ENCODE measurements at places on chromosomes 12 and 14. TPM values are rescaled to one million over a fixed set of nuclear protein-coding genes. Genes with fewer than 3 reads are reported as not detected.

SYT1 gene
- not detected for total RNA-seq

INSM2 gene
- not detected for total RNA-seq

- H3K4me3 ChIP-seq, result no peak overlapping the region
- peaks cover 6% of the 10 kb centered on the region for H3K4me1 ChIP-seq
- H3K27me3 ChIP-seq, result no peaks in the 10 kb centered on the region
- no peak for DNase-seq
- H3K36me3 ChIP-seq, result no peaks in the 10 kb centered on the region
- no peak overlapping the region for H3K27ac ChIP-seq
Measured at GRCh38 chr12:8886502-8887284, 27.6 kb upstream of the PHC1 start.

- DNase-seq, result no peak
- no peaks in the 10 kb centered on the region for H3K27me3 ChIP-seq
- H3K27ac ChIP-seq, result no peak overlapping the region
Measured at GRCh38 chr12:24118668-24119067, 169.2 kb upstream of the SOX5 start.

DNA sequence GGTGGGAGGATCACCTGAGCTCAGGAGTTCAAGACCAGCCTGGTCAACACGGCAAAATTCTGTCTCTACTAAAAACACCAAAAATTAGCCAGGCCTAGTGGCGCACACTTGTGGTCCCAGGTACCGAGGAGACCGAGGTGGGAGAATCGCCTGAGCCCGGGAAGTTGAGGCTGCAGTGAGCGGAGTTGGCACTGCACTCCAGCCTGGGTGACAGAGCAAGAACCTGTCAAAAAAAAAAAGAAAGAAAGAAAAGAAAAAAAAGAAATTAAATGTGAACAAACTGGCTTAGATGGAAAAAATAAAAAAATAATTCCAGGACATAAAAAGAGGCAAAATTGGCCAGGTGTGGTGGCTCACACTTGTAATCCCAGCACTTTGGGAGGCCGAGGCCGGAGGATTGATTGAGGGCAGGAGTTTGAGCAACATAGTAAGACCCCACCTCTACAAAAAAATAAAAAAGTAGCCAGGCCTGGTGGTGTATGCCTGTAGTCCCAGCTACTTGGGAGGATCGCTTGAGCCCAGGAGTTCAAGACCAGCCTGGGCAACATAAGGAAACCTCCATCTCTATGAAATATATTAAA lies 3.5 kb downstream of the TMEM119 start:
- no peaks in the 10 kb centered on the region for H3K27me3 ChIP-seq
- no peaks in the 10 kb centered on the region for H3K36me3 ChIP-seq
- DNase-seq, result no peak
- no peak overlapping the region for H3K27ac ChIP-seq

DNA sequence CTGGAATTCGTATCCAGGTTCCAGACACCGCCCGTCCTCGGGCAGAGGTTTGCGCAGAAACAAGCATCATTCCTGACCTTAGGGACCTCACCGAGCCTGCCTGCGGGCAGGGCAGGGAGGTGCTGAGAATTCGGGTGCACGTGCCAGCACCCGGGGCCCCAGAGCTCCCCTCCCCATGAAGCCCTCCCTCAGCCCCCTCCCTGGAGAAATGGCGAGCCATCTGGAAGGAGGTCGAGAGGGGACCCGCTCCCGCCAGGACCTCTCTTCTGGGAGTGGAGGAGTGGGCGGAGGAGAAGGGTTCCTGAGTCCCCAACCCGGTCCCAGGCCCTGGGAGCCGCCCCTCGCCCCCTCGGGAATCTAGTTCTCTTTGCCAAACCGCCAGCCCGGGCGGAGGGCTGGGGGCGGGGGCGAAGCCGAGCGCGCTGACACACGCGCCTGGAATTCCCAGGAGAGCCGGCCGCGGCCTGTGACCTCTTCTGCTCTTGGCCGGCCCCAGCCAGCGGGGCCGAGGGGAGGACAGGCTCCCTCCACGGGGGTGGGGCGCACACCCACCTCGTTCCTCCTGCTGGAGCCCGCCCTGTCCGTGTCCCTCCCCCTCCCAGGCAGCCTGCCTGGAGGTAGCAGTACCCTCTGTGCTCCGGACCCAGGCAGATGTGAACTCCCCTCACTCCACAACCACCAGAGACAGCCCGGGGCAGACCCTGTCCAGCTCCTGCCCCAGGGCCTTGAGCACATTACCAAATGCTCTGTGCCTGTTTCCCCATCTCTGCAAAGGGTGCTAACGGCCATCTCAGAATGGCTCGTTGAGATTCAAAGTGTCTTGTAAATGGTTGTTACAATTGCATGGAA lies 23.0 kb upstream of the GPR132 start:
- peak overlapping the region; percentile 63 for H3K4me3 ChIP-seq
- H3K27ac ChIP-seq, result no peak overlapping the region
- no peak for DNase-seq

DNA sequence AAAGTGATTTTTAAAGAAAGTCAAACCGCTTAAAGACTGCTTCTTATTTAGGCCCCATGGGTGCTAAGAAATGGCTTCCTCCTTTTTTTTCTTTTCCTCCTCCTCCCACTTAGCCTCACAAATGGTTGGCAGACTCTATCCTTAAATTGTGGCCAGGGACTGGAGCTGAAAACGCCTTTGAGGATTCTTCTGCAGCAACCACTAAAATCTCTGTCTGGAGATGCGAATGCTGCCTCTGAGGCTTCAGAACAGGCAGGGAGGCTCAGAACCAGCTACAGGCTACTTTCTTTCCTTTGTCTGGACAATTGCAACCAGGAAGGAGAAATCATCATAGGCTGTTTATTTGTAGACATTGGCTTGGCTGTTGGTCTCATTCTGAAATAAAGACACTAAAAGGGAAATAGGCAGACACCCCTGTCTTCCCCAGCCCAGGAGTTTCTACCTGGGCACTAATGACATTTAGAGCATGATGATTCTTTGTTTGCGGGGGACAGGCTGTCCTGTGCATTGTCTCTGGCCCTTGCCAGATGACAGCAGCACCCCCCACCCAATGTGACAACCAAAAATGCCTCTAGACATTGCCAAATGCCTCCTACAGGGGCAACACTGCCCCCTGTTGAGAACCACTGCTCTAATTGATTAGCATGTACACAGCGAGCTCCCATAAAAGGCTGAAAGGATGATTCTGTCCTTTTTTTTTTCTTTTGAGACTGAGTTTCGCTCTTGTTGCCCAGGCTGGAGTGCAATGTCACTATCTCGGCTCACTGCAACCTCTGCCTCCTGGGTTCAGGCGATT lies 50.3 kb downstream of the MAP1LC3B2 start:
- no peak overlapping the region for H3K4me3 ChIP-seq
- no peaks in the 10 kb centered on the region for H3K27me3 ChIP-seq
- H3K4me1 ChIP-seq, result peaks cover 3% of the 10 kb centered on the region
- peak; percentile 13 for DNase-seq
- no peaks in the 10 kb centered on the region for H3K36me3 ChIP-seq

DNA sequence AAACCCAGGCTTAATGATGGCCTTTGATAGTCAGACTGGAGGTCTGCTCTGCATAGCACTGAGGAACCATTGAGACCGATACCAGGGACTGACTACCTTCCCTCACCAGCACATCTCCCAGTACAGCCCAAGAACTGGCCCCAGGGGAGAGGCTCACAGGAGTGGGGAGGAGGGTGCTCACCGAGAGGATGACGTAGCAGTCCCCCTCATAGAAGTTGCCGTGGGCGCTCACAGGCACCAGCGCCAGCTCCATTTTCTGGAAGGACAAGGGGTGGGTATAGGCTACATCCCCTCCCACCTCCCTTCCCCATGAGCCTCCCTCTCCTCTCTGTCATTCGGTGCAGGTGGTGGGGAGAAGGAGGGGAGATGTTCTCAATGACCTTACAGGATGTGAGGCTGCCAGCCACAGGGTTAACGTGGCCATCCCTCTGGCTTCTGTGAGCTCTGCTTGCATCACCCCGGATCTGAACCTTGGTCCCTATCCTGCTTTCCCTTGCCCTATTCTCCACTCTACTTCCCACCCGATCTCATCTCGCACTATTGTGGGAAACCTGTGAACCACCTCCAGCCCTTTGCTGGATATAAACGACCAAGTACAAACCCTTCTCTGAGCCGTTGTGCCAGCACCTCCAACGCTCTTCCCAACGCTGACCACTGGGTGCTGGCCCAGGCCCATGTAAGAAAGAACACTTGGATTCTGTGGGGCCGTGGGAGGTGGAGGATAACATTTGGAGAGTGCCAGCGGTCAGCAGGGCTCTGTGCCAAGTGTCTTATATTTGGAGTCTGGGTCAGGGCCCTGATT lies 4.4 kb downstream of the AVIL start:
- peaks cover 3% of the 10 kb centered on the region for H3K36me3 ChIP-seq
- H3K4me1 ChIP-seq, result no peaks in the 10 kb centered on the region
- no peaks in the 10 kb centered on the region for H3K27me3 ChIP-seq
- no peak overlapping the region for H3K4me3 ChIP-seq
- DNase-seq, result no peak

DNA sequence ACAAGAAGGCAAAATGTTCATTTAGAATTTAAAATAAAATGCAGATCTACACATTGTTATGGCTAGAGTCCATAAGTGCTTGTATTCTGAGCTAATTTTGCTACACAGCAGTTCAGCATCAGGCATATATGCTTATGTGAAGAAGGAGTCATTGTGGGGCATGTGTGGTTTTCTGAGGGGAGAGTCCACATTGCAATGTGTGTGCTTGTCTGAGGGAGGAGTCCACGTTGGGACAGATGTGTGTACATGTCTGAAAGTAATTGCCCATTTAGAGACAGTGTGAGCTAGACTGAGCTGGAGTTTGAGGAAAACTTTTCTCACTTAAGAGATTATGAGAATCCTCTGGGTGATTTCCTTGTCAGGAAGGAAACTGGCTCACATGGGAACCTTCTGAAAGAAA lies 767.9 kb downstream of the TMEM121 start:
- no peaks in the 10 kb centered on the region for H3K4me1 ChIP-seq
- H3K27ac ChIP-seq, result no peak overlapping the region
- H3K27me3 ChIP-seq, result peaks cover 28% of the 10 kb centered on the region

DNA sequence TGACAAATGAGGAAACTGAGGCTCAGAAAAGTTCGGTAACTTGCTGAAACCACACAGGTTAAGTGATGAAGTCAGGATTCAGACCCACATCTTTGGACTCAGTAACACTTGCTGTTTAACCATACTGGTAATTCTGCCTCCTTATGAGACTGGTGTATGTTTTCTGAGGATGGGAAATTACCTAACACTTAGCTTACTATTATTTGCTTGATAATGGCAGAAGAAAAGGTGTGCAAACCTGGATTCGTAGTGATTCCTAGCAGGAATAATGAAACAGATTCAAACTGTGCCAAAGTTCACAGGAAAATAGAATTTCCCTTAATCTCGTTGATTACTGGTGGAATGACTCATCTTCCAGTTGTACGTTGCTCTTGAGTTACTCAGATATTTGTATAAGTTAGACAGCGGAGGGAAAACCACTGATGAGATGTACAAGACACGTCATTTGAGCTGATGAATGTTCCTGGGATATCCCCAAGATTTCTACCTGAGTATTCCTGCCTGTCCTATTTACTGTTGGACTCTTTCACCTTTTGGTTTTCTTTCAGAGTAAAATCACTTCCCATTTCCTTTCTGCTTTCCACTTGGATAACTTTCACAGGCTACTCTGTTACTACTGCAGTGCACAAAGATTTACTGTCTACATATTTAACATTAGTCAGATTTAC lies 37.5 kb downstream of the PRORP start:
- H3K4me1 ChIP-seq, result peaks cover 36% of the 10 kb centered on the region
- H3K4me3 ChIP-seq, result no peak overlapping the region
- DNase-seq, result no peak
- no peak overlapping the region for H3K27ac ChIP-seq
- H3K27me3 ChIP-seq, result no peaks in the 10 kb centered on the region

DNA sequence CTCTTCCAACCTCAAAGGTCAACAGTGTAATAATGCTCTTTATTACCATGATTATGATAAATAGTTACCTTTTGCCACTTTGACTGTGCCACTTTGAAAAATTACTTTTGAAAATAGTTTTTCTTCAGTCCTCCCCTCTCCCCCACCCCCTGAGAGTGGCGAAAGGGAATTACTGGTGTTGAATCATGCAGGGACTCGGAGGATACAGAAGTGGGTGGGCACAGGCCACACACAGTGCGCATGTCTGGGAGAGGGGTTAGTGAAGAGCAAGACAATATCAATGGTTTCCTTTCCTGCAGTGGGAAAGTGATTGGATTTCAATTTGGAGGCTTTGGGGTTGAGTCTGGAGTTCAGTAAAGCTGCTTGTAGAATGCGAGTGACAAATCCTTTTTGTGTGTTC lies 170.9 kb downstream of the PTCSC3 start:
- no peak for DNase-seq
- H3K27ac ChIP-seq, result no peak overlapping the region
- H3K4me3 ChIP-seq, result no peak overlapping the region
- H3K27me3 ChIP-seq, result peaks cover 8% of the 10 kb centered on the region
- no peaks in the 10 kb centered on the region for H3K4me1 ChIP-seq
- H3K36me3 ChIP-seq, result no peaks in the 10 kb centered on the region

GRCh38 chr14:29630566-29631160 lies 297.0 kb downstream of the PRKD1 start:
- no peak for DNase-seq
- no peaks in the 10 kb centered on the region for H3K4me1 ChIP-seq
- no peaks in the 10 kb centered on the region for H3K36me3 ChIP-seq
- H3K27me3 ChIP-seq, result no peaks in the 10 kb centered on the region

DNA sequence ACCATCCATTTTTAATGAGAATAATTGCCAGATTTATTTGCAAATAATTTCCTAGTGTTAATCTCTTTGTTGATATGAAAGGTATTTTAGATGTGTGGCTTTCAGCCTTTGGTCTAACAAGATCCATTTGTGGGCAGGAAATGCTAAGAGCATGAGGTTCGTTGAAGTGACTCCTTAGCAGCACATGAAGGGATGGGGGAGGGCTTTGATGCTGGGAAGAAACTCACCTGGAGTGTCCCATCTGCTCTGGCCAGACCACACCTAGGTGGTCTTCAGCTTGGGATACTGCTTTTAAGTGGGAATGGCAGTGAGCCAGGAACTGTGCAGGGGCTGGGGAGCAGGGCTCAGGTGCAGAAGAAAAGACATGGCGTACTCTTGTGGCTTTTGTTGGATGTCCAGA lies 13.6 kb downstream of the SFSWAP start:
- no peaks in the 10 kb centered on the region for H3K27me3 ChIP-seq
- peaks cover 14% of the 10 kb centered on the region for H3K36me3 ChIP-seq
- DNase-seq, result no peak
- no peak overlapping the region for H3K27ac ChIP-seq

GRCh38 chr14:52033101-52033642 lies 35.7 kb downstream of the NID2 start:
- no peak overlapping the region for H3K27ac ChIP-seq
- H3K4me1 ChIP-seq, result no peaks in the 10 kb centered on the region
- no peak for DNase-seq

DNA sequence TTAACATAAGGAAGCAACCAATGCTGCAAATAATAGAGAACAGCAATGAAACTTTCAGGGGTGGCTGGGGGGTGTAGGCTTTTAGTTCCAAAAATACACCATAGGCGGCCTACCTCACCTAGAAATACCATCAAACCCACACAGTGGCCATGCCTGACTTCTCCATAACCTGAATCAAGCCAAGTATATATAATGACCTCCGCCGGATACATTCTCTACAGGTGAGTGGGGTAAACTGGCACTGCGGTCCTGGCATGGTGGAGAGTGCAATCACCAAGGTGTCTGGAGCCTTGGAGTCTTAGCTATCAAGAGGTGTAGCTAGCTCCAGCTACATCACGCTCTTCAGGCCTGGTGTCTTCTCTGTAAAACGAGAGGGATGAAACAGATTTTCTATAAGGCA lies 1.2 kb downstream of the ZBTB25 start:
- peak overlapping the region; percentile 100 for H3K27ac ChIP-seq
- peak overlapping the region; percentile 93 for H3K4me3 ChIP-seq
- H3K27me3 ChIP-seq, result peaks cover 4% of the 10 kb centered on the region
- peaks cover 62% of the 10 kb centered on the region for H3K36me3 ChIP-seq

GRCh38 chr12:21695986-21696385 lies 38.3 kb upstream of the LDHB start:
- H3K4me3 ChIP-seq, result no peak overlapping the region
- no peaks in the 10 kb centered on the region for H3K27me3 ChIP-seq
- no peak for DNase-seq
- H3K4me1 ChIP-seq, result peaks cover 9% of the 10 kb centered on the region
